ENCODE measurements at places on chromosomes 4 and X.

- H3K4me1 ChIP-seq = peaks cover 6% of the 10 kb centered on the region
- no peak for DNase-seq
- H3K4me3 ChIP-seq = peak overlapping the region; percentile 90
- peaks cover 4% of the 10 kb centered on the region for H3K27me3 ChIP-seq
Observed at GRCh38 chrX:54530357-54530900, 410 bp downstream of the GNL3L start.

GRCh38 chr4:149264093-149264733 is 551.4 kb downstream of the IQCM start:
- no peaks in the 10 kb centered on the region for H3K36me3 ChIP-seq
- H3K4me3 ChIP-seq = no peak overlapping the region
- DNase-seq = peak; percentile 40
- H3K27ac ChIP-seq = no peak overlapping the region
- H3K27me3 ChIP-seq = no peaks in the 10 kb centered on the region
- H3K4me1 ChIP-seq = no peaks in the 10 kb centered on the region

DNA sequence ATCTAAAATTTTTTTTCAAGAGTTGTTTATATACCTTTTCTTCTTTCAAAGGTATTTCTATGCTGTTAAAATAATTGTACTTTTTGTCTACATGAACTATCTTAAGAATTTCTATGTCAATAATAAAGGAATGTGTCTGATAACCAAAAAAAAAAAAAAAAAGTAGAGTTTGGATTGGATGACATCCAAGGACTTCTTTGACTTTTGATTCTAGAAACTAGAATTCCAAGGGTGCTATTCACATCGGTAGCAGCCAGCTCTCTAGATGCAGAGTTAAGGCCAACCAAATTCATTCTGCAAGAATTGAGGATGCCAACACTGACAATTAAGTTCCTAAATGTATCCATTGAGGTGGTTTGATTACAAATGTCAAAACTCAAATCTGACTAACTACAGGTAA is 42.0 kb upstream of the PRKG2 start:
- DNase-seq = no peak
- H3K4me1 ChIP-seq = peaks cover 2% of the 10 kb centered on the region
- no peak overlapping the region for H3K4me3 ChIP-seq
- no peaks in the 10 kb centered on the region for H3K27me3 ChIP-seq

GRCh38 chrX:35743331-35743730 is 54.8 kb upstream of the MAGEB16 start:
- no peak overlapping the region for H3K4me3 ChIP-seq
- no peaks in the 10 kb centered on the region for H3K27me3 ChIP-seq
- no peaks in the 10 kb centered on the region for H3K4me1 ChIP-seq
- H3K27ac ChIP-seq = no peak overlapping the region
- no peaks in the 10 kb centered on the region for H3K36me3 ChIP-seq

DNA sequence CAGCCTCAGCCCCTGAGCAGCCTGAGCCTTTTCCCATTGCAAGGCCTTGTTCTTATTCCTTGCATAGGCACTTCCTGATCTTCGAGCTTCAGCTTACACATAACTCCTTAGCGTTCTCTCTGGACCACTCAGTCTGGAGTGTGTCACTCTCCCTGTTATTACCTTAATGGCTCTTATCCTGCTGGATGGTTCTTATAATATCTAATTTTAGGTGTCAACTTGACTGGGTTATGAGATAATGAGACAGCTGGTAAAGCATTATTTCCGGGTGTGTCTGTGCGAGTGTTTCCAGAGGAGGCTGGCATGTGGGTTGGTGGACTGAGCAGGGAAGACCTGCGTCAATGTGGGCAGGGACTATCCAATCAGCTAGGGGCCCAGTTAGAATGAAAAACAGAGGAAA is 75.7 kb downstream of the HAUS3 start:
- no peak for DNase-seq
- no peak overlapping the region for H3K4me3 ChIP-seq
- peaks cover 12% of the 10 kb centered on the region for H3K36me3 ChIP-seq
- peaks cover 3% of the 10 kb centered on the region for H3K27me3 ChIP-seq

Data from glutamatergic neuron (in vitro differentiated cells).